NCI-H1694 treated with DMSO at 0.1 percent for 48 hours (cell line): ENCODE measurements at places on chromosomes 1 and 21.
A peak's percentile ranks its signal among the peaks of the same experiment; 100 is the strongest.

DNA sequence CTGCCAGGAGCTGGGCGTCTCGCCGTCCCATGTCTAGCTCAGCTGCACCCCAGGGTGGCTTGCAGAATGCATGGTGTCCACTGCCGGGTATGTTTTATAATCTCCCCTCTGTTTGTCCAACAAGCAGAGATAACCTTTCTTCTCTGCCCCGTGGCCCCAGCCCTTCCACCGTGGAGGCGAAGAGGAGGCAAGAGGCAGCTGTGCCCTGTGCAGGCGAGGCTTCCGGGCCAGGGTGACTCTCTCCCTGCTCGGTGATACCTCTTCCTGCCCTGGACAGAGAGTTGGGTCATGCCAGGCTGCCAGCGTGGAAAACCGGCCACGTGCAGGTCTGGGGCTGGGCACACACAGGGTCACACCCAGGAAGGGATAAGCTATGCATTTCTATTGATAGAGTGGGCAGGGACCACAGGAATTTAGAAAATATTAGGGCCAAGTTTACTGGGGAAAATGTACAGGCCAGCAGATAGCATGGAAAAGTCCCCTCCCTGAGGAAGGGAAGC lies at the start of gene TFF2:
TSS of gene TFF2 (minus strand) at position 68 of the 500 bp plus-strand sequence. CDS start at position 31, 37 bp downstream.
- no peak for DNase-seq

- DNase-seq: peak; percentile 38
These were observed at the start of gene KRTAP12-2 for GRCh38 chr21:44666401-44667320. Gene KRTAP12-2, minus strand, starts transcription at chr21:44666927. Its CDS starts 41 bp downstream, at chr21:44666886.

DNA sequence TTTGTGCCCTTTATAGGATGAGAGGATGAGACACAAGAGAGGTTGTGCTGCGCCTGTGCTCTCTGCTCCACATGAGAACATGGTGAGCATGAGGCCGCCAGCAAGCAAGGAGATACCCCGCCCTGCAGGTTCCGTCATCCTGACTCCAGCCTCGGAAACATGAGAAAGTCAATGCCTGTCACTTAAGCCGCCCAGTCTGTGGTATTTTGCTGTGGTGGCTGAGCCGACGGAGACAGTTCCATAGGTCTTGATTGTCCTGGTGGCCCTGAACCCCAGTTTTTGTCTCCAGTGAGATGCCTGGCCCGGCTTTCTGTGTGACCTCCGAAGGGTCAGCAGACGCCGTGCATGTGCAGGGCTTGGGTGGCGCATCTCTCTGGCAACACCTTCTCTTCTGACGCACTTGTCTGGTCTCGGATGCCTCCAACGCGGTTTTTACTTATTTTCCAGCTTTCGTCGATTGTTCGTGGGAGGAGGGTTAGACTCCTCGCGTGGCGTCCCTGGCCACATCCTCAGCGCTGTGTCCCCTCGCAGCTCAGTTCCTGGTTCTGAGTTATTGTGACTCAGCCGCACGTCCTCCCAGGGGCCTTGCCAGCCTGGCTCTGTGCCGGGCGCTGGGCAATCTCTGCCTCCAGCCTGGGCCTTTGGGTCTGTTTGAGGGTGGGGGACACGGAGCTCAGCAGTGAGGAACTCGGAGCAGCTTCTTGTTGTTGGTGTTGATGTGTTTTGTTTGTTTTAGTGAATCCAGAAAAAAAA lies 70.0 kb downstream of the FAAP20 start:
- no peak for DNase-seq

- no peak for DNase-seq
These were observed 21.6 kb upstream of the ABCA4 start for GRCh38 chr1:94142583-94142982.

DNA sequence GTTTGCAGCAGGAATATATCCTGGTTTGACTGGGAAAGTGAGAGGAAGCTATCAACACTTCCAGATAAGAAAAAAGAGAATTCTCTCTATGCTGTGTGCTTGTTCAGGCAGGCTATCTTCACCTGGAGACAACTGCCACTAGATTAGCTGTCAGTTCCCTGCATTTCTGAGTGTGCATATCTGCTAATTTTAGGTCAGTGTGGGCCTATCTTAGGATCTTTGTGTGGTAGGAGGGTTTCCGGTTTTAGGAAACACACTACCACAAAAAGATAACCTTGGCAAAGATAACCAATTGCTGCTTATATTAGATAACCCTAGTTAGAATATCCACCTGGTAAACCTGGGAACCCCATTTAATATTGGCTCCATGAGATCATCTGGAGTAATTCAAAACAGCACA lies 22.5 kb upstream of the GBP5 start:
- no peak for DNase-seq

- peak; percentile 84 for DNase-seq
These were observed 19.7 kb downstream of the COG2 start for GRCh38 chr1:230661976-230662375.

DNA sequence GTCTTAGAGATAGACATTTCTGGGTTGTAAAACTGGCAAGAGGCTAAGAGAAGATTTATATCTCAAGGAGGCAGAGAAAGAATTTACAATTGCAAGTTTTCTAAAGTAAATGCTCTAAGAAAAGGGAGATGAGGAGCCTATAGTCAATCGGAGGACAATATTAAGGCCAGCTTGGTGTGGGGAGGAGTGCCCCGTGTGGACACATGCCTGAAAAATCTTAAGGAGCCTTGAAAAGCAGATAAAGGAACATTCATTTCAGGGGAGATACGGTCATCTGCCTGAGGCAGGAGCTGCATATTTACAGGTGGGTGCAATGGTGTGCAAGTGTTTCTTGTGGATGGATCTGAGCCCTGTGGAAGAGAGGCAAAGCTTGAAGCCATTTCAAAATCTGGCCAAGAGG lies 25.6 kb downstream of the FCRL2 start:
- DNase-seq: no peak

DNA sequence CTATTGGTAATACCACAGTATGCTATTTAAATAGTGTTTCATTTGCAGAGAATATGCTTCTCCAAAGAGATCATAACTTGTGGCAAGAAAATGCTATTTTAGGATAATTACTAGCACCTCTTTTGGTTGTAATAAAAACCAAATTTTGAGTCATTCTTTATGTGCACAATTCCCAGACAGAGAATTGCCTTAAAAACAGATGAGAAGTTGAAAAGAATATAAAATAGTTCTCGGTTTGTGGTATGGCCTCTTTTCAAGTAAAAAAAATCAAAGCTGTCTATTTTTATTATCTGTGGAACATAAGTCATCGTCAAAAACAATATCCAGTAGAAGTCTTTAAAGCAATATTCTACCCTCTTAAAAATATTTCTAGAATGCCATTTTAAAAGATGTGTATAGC lies 185.9 kb downstream of the GREM2 start:
- DNase-seq: no peak

- no peak for DNase-seq
These were observed 84.7 kb downstream of the URB2 start for GRCh38 chr1:229710746-229711145.

DNA sequence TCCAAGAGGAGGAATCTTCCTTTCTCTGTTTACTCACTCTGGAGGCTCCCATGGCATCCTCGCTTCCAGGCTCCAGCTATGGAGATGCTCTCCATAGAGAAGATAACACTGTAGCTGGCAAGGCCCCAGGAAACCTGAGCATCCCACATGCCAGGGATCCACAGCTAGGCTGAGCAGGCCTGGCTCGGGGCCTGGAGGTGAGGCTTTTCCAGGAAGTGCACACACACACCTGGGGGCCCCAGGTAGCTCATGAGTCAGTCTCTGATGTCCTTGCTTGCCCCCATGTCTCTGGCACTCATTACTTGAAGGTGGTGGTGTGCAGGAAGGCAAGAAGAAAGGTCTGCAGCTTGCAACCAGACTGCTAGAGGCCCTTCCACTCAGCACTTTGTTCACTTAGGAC lies 5.5 kb upstream of the LCE5A start:
- no peak for DNase-seq

DNA sequence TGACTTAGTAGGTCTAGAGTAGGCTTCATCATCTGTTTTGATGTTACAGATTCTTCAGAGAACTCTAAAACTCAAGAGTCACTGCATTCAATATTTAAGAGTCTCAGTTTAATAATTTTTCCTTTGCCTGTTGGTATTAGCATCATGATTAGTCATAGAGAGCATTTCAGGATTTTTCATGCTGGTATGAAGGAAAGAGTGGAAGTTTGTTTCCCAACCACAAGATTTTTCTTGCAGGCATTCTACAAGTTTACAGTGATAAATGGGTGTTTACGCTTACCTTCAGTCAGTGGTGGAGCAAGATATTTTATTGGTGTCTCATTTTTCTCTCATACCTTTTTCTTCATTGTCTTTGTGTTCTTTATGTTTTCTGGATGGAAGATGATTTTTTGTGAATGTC lies 58.4 kb upstream of the MYOCOS start:
- no peak for DNase-seq

- peak; percentile 82 for DNase-seq
These were observed 93.6 kb downstream of the TSEN15 start for GRCh38 chr1:184145083-184145482.

DNA sequence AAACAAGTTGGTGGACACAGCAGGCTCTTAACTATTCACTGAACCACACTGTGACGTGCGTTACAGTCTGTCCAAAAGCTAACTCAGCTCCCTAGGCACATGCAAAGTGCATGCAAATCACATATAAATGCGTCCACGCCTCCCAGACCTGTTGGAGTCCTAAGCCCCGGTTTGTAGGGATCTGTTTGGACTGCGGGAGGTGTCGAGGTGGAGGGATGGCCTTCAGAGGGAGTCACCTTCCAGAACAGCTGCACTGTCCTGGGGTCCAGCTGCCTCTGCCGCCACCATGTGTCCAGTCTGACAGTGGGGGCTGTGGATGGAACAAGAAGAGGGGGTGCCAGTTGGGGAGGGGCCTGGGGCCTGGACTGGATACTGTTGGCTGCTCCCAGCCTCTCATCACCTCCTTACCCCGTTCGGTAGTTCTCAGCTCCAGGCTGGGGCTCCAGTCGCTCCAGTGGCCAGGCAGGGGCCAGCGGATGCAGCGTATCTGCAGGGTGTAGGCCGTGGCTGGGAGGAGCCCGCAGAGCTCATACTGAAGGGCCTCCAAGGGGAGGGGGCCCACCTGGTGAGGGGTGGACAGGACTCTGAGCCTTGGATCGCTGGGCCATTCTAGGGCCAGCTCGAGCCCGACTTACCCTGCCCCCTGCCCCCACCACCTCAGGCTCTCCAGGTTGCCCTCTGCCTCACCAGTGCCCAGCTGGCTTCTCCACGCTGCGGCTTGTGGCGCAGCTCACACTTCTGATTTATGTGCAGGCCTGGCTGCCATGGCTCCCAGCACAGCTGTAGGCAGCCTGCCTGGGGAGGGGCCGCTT lies 7.9 kb upstream of the MRPS15 start:
- no peak for DNase-seq

- peak; percentile 73 for DNase-seq
These were observed 64.8 kb downstream of the ALPL start for GRCh38 chr1:21573971-21574465.

- no peak for DNase-seq
These were observed 303.3 kb upstream of the ESRRG start for GRCh38 chr1:217026531-217026930.

GRCh38 chr1:37682334-37682987 lies 9.9 kb upstream of the CDCA8 start:
- peak; percentile 37 for DNase-seq

DNA sequence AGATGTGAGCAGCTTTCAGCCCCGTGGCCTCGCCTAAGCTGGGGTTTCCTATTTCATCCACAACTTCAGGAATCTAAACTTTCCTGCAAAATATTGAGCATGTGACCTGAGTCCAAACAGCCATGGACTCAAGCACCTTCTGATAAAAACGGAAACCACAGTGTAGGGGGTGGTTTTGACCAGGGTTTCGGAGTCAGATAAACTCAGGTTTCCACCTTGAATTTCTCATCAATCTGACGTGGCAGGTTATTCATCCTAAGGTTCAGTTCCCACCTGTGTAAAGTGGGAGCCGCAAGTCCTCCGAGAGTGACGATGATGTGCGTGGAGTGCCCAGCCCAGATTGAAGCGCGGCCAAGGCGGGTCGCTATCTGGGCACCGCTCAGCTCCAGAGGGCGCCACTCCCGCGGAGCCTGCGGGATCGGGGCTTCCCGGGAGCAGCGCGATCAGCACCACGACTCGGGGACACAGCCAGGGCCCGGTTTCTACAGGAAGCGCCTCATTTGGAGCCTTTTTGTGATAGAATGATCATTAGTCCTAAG lies 871 bp upstream of the ETS2 start:
- DNase-seq: peak; percentile 60

GRCh38 chr1:192489748-192490147 lies 85.8 kb upstream of the RGS1 start:
- DNase-seq: peak; percentile 38

GRCh38 chr1:244755673-244756072 lies 79.8 kb upstream of the COX20 start:
- no peak for DNase-seq

DNA sequence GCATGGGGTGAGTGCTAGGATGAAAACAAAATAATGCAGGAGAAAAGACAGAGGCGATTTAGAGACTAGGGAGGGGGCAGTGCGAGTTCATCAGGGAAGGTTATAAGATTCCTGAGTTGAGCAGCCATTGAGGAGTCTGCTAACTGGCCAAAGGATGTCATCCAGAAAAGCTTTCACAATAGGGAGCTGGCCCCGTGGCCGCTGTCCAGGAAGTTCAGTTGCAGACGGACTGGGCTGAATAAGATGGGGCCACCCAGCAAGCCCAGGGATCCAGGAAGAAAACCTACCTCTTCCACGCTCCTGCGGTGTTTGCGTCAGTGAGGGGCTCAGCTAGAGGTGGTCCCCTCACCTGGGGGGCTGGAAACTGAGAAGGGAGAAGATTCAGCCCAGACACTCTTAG lies 4.0 kb upstream of the PKP1 start:
- no peak for DNase-seq

GRCh38 chr1:67570486-67571143 lies 114.4 kb upstream of the GADD45A start:
- no peak for DNase-seq
